Thymus (tissue), 14 donors: ENCODE measurements at places on chromosomes 4 and X.

- DNase-seq: no peak
These were observed 6.9 kb upstream of the SRPK3 start for GRCh38 chrX:153773741-153774575.

DNA sequence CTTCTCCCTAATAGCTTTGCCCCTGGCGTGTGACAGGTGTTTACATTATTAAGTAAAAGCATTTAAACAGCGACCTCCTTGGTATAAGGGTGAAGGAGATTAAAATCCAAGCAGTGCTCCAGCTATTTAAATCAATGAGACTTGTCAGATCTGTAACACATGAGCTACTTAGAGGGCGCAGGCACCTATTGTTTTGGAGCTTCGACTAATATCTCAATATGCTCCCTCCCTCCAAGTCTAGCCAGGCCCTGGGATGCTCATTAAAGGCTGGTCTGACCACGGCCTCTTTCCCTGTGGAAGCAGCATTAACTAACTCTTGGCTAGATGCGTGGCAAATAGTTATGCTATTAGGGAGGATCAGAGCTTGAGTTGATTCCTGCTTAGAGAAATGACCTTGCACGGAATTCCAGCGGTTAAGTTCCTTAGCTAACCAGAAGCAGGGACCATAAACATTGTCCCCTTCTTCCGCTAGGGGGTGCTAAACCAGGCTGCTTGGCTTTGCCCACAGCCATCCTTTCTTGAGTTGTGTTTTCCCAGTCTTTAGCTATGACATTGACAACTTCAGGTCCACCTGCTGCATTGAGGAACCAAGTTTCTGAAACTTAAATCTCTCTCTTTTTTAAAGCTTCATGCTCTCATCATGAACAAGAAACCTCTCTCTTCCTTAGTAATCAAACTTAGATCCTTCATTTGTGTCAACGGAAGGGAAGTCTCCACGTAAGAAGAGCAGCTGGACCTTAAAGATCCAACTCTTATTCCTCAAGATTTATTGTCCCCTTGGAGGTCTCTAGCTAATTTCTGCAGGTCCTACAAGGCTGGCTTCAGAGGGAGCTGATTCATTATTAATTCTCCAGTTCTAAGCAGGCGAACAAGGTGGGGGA is 80.7 kb upstream of the IGFBP7 start:
- peak; percentile 6 for DNase-seq

- no peak for DNase-seq
These were observed 10.5 kb downstream of the NDNF start for GRCh38 chr4:121061861-121062260.

DNA sequence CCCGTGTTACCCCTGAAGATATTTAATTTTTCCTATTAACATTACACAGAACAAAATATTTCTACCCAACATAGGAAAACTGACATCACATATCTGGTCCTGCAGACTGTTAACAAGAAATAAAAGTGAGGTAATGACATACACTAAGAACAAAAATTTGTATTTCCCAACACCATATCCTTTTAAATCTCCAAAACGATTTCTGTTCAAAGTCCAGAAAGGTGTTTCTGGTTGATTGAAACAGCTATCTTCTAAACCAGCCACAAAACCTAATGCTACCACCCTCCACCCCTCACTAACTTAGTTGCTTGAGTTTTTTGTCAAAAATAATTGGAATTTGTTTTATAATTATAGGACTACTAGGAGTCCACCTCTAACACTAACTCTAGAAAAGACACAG is 7.1 kb downstream of the ANKRD50 start:
- no peak for DNase-seq

DNA sequence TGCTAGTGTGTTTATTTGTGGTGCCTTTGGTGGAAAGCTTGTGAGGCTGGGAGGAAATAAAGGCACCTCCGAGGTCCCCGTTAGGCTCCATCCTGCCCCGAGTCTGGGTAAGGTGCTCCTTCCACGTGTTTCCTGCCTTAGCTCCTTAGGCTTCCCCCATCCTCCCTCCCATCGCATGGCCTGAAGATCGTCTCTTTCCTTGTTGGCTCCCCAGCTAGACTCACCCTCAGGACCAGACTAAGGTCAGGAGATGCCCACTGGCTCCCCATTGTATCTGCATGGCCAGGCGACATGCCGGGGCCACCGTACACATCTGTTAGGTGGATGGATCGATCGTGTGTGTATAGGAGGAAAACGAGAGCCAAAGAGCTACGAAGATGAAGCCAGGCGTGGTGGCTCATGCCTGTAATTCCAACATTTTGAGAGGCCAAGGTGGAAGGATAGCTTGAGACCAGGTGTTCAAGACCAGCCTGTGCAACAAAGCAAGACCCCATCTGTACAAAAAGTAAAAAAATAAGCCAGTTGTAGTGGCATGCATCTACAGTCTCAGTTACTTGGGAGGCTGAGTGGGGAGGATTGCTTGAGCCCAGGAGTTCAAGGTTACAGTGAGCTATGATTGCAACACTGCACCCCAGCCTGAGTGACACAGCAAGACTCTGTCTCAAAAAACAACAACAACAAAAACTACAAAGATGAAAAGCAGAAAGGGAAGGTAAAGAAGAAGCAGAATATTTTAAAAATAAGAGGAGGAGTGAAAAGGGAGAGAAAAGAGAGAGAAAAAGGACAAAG is 53.7 kb downstream of the SEPSECS start:
- no peak for DNase-seq

- DNase-seq: no peak
These were observed 8.4 kb upstream of the SLC26A1 start for GRCh38 chr4:1001561-1002130.

DNA sequence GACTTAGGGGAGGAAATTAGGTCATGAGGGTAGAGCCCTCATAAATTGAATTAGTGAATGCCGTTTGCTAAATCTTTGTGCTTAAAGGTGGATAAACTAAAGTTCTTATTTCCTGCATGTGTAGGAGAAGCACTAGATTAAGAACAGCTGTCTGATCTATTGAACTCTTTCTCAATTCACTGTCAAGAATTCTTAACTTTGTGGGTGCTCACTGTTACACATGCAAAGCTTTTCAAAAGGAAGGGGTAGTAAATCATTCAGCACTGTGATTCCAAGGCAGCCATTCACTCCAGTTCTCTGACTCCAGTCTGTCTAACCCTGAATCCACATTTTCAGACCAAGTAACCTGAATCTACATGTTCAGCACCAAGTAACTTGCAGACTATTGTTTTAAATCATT is 1520.1 kb downstream of the PCDH18 start:
- DNase-seq: no peak

- no peak for DNase-seq
These were observed 14.9 kb downstream of the ZFP92 start for GRCh38 chrX:153426204-153426603.

DNA sequence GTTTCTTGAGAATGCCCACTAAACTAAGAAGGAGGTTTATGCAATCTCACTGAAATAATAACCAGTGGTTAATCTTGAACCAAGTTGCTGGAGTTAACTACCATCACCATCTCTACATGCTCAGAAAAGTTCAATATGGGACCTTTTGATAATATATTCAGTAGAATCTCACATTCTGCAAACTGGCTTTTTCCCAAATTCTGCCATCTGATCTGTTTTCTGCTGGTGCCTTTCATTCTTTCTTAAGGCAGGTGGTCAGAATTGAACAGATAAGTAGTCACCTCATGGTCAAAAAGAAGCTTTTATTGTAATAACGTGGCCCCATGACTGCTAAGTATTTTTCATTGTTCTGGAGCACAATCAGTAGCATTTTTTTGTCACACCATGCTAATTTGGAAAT is 229.0 kb upstream of the GK2 start:
- no peak for DNase-seq
